ENCODE measurements at places on chromosomes 2 and 18. TPM values are rescaled to one million over a fixed set of nuclear protein-coding genes. Genes with fewer than 3 reads are reported as not detected.

The AGXT gene
- not detected for total RNA-seq

The DCAF17 gene
- 15.8 TPM for total RNA-seq

- DNase-seq: no peak
These were observed 27.4 kb downstream of the KCNE4 start for GRCh38 chr2:223079378-223079777.

GRCh38 chr2:26989156-26989555, 18.7 kb downstream of the MAPRE3 start:
- DNase-seq: peak; percentile 64

The IL36A gene
- total RNA-seq: not detected

The SYT4 gene
- not detected for total RNA-seq

All from Caki2 (cell line).